ENCODE measurements at places on chromosomes 5 and 9.
A peak's percentile ranks its signal among the peaks of the same experiment; 100 is the strongest.

- DNase-seq, result no peak
These were observed at the start of gene PHF24 for GRCh38 chr9:34957492-34958410. Gene PHF24 (plus strand): TSS chr9:34958285. CDS start chr9:34971299, 13,014 bp downstream.

DNA sequence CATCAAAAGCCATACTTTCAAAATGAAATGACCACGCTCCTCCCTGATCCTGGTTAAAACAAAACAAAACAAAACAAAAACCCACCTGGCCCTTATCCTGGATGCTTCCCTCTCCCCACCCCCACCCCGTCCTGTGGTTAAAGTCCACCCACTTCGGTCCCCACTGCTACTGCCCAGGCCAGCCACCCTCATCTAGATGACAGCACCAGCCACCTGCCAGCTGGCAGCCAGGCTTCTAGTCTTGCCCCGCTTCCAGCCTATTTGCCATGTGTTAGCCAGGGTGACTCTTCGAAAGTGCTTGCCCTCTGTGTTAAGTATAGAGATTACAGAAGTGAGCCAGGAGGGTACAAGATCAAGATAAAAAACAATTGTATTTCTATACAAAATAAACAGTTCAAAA, 27.5 kb upstream of the NCS1 start:
- no peak for DNase-seq

DNA sequence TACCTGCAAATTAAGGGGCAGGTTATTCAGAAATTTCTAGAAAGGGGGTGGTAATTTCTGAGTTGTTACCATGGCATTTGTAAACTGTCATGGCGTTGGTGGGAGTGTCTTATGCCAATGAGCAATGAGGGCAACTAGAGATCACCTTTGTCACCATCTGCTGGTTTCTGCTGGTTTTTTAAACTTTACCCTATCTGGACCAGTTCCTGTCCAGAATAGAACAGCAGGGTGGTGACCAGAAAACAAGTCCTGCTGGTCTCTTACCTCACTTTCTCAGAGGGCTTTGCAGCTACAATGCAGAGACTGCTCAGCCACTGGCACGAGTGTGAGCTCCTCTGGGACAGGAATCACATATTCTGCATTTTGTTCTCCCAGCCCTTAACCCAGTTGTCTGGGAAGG, 51.4 kb downstream of the FAM114A2 start:
- DNase-seq, result no peak

DNA sequence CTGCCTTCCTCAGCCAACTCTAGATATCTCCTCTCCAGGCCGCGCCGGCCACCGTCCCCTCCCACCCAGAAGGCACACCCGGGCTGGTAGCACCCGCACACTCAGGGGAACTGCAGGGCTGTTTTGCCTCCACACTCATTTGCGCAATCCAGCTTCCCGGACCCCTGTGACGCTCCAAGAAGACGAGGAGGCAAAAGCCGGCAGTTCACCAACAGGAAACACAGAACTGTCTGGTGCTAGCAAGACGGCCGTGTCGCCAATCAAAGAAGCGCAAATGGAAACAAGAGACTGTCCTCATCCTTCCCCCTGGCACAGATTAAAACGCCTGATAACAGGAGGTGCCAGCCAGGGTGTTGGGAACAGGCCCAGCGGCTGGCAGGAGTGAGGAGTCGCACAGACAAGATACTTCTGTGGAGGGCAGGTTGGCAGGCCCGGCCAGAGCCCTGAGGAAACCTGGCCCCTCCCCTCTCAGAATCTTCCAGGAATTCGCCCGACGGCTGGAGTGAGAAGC, 7.8 kb downstream of the AGPAT2 start:
- no peak for DNase-seq

GRCh38 chr9:76192013-76192412, 202.2 kb downstream of the RFK start:
- DNase-seq, result no peak

DNA sequence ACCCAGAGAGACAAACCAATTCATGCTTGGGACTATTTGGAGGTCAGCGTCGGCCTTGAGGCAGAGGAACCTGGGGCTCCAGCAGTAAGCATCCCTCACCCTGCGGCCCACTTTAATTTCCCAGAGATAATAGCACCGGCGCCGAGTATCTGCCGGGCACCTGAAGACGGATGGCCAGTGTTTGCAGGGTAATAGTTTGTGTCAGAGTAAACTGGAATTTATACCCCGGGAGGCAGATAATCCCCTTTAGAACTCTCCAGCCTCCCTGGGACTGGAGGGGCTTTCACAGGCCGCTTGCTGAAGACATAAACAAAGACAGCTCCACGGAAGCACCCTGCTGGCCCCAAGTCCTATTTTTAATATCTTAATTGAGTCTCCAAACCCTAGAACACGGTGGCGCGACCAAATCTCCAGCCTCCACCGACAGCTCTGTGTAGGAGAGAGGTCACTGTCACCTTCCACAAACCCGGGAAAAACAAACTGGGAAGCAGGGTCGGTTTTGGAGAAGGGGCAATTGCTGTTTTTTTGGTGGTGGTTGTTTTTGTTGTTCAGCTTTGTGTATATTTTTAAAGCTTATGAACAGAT, 17.4 kb upstream of the FCN1 start:
- no peak for DNase-seq

- DNase-seq, result no peak
These were observed 5.3 kb downstream of the SLC12A7 start for GRCh38 chr5:1106385-1107166.

- no peak for DNase-seq
These were observed 33.3 kb downstream of the TLE1 start for GRCh38 chr9:81656004-81656403.

GRCh38 chr5:127513408-127513970, 4.0 kb upstream of the PRRC1 start:
- DNase-seq, result no peak

- DNase-seq, result no peak
These were observed 28.6 kb downstream of the ALDH1A1 start for GRCh38 chr9:72924154-72924790.

- no peak for DNase-seq
These were observed 128.7 kb downstream of the NIPBL start for GRCh38 chr5:37005252-37005651.

- no peak for DNase-seq
These were observed 98.5 kb downstream of the SNX18 start for GRCh38 chr5:54616031-54616430.

- peak; percentile 65 for DNase-seq
These were observed 53.5 kb downstream of the RGS3 start for GRCh38 chr9:113516840-113517577.

GRCh38 chr5:39080168-39080567, 6.0 kb upstream of the RICTOR start:
- no peak for DNase-seq

DNA sequence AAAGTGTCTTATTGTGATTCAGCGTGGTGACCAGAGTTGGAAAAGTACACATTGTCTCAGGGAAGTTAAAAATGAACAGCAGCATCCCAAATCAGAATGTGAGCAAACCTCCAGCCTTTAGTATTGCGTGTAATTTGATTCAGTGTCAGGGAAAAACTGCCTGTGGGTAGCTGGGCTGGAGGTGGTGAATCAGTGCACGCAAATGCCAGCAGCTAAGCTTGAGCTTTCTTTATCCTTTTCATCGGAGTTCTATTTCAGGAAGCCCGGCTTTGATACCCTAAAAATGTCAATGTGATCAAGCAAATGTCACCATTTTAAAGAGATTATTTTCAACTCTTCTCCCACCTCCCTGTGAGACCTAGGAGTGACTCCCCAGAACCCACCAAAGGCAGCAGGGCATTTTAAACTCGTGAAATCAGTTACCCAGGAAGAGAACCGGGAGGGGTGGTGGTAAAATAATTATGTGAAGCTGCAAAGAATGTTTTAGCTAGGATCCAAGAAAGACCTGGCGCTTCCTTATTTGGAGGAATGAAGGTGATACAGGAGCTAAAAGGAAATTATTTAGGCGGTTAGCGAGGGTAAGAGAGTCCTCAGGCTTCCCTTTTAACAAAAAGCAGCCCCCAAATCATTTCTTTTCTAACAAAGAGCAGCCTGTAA, 25.7 kb upstream of the C5orf47 start:
- no peak for DNase-seq

- no peak for DNase-seq
These were observed 83.0 kb downstream of the SMC2 start for GRCh38 chr9:104177003-104177611.

DNA sequence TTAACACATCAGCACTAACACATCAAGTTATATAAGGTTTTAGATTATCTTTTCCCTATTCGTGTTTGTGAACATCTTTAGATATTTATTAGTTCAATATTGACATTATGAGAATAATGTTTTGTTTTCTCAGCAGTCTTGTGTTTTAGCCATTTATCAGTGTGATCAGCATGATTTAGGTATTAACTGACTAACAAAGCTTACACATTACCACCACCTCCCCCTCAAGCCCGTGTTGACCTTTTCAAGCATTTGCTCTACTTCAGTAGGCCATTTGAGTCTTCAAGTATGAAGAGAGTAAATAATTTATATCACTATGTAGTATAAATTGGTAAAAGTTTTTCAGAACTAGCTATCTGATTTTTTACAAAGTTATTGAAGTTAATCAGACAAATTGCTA, 6.9 kb downstream of the PBX3 start:
- no peak for DNase-seq

GRCh38 chr5:87898574-87898973, 370.1 kb downstream of the TMEM161B start:
- DNase-seq, result no peak

DNA sequence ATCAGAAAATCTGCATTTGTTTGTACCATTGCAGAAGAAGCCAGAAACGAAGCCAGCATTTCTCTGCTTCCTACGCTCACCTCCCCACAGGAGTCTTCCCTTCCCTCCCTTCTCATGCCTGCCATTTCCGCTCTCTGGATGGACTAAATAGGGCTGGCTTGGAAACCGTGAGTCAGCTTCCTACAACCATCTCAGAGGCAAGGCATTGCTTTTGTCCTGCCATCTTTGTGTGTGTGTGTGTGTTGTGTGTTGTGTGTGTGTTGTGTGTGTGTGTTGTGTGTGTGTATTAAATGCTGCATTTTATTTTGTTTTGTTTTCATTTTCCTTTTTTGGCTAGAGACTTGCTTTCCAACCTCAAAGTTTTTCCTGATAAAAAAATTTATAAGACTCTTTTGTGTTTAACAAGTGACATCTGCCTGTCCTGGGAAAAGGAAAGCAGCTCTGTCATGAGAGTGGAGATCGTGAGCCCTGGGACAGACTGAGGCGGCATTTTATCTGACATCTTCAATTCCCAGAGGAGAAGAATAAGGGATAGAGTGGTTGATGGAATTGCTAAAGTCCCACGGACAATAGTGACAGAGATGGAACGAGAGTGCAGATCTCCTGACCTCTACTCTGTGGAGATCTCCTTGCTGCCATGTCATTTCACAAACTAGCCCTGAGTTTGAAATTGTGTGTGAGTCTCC, 7.5 kb upstream of the EGFLAM start:
- DNase-seq, result no peak

DNA sequence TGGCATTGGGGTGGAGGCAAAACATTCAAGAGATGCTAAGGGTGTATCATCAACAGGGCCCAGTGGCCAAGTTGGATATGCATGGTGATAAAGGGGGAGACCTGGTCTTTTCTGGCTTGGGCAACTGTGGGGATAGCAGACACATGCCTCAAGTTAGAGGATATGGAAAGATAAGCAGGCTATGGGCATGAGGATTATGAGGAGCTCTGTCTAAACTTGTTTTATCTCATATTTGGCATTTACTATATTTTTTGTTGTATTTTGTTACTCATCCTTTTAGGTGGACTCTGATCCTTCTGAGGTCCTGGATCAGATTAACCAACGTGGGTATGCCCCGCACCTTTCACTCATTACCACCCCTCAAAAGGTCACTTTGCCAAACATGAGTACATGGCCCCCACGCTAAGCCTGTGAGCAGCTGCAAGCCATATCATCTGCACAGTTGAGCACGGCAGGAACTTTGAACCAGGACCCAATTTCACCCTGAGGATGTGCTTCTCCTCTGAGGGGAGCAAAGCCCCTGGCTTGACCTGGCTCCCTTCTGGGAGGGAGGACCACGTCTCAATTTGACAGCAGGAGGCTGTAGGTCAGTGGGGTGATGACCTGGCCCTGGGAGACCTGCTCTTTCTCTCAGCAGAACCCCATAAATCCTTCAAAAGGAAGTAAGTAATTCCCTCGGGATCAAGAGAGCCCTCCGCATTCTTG, 71.1 kb upstream of the CD180 start:
- no peak for DNase-seq

All from activated CD4-positive, CD25-positive, alpha-beta regulatory T cell treated with anti-CD3 and anti-CD28 coated beads, Interleukin-2, amount 50 U/mL, for 72 hours (primary cell).